ENCODE measurements at places on chromosomes 5 and 9.

GRCh38 chr9:94665613-94666012, 26.3 kb upstream of the FBP1 start:
- no peak for DNase-seq

GRCh38 chr9:107594908-107595530, 105.5 kb upstream of the KLF4 start:
- no peak for DNase-seq

DNA sequence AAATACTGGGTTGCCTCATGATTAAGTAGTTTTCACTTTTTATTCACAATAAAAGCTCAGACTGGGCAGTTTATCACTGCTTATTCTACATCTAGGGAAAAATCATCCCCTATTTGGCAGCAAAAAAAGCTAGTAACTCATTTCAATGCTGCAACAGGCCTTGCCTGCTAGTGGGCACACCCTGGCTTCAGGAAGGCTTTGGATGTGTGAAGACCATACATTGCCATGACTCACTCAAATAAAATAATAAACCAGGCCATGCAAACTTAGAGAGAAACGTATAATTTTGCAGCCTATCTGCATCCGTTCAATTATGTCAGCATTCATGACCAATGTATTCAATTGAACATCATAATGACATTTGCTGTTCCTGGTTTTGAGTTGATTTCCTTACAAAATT, 402.9 kb downstream of the PIK3R1 start:
- no peak for DNase-seq

DNA sequence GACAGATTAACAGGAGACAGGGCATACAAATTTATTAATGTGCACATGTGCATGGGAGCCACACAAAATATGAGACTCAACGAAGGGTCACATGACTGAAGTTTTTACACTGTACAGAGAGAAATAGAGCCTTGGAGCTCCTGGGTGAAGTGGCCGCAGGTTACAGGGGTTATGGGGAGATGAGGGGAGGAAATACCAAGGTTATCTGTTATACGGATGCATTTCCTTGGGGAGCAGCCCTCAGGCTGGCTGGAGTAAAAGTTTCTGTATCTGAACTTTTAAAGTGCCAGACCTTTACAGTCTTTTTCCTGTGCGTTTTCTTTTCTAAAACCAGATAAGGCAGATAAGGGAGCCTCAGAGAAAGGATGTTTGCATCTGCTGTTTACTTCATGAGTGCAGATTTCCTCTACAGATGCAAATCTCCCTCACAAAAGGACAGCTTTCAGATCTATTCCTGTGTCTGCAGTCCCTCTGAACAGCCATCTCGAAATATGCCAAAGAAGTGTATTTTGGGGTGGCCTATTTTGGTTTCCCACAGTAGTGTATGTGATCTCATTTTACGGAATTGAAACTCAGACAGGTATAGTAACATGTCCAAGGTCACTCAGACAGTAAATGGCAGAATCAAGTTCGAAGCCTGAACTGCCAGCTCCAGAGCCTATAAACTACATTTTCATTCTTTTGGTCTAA, 139.3 kb upstream of the FBXL17 start:
- no peak for DNase-seq

DNA sequence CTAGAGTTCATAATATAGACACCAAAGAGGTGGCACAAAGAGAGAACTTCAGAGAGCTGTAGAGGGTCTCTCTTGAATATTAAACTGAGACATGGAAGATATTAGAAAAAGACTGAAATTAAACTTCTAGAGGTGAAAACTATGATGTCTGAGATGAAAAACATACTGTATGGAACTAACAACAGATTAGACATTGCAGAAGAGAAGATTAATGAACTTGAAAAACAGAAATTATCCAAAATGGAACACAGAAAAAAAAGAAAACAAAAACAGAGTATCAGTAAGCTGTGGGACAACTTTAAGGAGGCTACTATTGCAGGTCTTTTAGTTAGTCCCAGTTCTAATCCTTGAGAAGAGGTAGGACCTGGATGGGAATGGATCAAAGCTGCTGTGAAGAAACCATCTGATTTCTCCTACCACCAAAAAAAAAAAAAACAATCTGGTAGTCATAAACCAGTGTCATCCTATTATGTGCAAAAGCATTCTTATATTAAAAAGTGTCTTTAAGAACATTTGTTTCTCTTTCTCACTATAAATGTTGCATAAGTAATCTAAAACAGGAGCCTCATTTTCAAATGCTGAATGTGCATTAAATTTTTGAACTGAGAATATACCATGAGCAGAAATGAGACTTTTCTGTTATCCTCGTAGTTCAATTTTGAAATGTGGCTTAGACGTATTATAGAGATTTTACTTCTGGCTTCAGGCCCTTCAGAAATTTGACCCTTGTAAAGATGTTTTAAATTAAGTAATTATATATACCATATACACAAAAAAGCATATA, 96.2 kb downstream of the ERMP1 start:
- no peak for DNase-seq

DNA sequence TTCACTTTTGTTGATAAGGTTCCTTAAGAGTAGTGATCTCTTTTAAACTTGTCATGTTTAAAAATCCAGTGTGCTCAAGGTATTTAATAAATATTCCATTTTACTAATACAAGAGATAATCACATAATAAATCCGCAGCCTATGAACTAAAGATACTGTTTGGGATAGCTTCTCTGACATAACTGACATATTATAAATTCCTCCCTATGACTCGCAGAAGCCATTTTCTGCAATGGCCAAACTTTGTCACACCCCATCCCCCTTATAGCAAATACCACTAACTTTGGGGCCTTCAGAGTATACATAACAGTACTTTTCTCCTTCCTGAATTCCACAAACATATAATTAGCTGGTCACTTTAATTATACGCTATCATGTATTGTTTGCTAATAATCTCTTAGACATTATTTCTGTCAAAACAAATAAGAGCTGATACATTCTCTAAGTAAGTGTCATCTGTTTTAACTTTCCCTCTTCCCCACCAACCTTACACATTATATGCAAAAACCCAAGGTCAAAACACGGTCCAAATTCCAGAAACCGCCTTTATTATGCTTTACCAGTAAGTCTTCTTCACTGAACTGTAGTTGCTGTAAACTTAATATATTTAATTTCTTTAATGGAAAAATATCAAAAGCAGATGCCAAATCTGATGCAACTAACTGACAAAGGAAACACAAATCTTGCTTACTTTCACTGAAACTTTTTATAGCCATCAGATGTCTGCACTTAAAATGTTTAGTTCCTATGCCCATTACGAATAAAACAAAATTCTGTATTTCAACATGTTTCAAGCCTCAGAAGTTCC, 971 bp downstream of the TMEM267 start:
- no peak for DNase-seq

GRCh38 chr5:6744841-6745705, 31.8 kb downstream of the TENT4A start:
- DNase-seq = no peak

- no peak for DNase-seq
Observed at GRCh38 chr9:38036359-38037084, 32.5 kb downstream of the SHB start.

DNA sequence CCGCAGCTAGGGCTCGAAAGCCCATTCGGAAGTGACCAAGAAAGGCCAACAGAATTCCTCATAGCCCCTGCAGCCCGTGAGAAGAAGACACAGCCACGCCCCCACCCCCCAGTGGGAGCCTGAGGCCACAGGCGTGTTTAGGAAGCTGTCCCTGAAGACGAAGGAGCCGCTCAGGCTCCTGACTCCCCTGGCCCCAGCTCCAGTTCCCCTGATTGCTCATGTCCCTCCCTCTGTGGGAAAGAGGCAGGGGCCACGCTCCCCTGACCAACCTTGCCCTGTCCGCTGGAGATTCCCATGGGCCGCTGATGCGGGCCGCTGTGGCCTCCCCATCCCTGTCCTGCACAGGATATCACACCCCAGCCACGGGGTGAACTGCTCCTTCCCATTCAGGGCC, 13.6 kb downstream of the ROPN1L start:
- no peak for DNase-seq

DNA sequence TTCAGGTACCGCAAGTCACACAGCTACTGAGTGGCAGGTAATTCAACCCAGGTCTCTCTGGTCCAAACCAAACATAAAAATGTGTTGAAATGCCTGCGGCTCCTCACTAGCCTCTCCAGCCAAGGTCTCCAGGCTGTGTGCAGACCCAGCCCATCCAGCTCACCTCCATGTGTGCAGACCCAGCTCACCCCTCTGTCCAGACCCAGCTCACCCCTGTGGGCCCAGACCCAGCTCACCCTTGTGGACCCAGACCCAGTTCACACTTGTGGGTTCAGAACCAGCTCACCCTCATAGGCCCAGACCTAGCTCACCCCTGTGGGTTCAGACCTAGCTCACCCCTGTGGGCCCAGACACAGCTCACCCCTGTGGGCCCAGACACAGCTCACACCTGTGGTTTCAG, 188.0 kb upstream of the ADCY2 start:
- DNase-seq = no peak

- no peak for DNase-seq
Observed at GRCh38 chr9:28190981-28191380, 617.7 kb upstream of the C9orf72 start.

GRCh38 chr5:150353032-150353675, 4.3 kb upstream of the TCOF1 start:
- no peak for DNase-seq

GRCh38 chr9:82091610-82092009, 103.0 kb downstream of the SPATA31D1 start:
- no peak for DNase-seq

- DNase-seq = no peak
Observed at GRCh38 chr9:95038666-95039065, 278.8 kb downstream of the FANCC start.

GRCh38 chr5:77086689-77087483, at the start of gene ZBED3:
ZBED3 (minus strand) TSS chr5:77087285; CDS start chr5:77077878, 9,407 bp downstream.
- DNase-seq = peak; percentile 10

DNA sequence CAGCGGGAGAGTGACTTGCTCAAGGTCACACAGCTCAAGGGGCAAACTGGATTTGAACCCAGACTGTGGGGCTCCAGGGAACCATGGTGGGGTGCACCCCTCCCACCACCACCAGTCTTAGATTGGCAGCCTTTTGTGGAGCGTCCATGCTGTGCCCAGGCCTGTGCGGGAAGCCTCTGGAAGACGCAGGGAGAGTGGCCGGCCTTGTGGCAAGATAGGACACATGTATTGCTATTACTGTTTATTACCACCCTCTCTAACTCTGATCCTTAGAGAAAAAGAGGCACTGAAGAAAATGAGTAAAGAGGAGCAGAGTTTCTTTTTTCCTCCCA, 25.4 kb upstream of the SH3PXD2B start:
- no peak for DNase-seq

- no peak for DNase-seq
Observed at GRCh38 chr5:11126844-11127243, 365.8 kb upstream of the DAP start.

DNA sequence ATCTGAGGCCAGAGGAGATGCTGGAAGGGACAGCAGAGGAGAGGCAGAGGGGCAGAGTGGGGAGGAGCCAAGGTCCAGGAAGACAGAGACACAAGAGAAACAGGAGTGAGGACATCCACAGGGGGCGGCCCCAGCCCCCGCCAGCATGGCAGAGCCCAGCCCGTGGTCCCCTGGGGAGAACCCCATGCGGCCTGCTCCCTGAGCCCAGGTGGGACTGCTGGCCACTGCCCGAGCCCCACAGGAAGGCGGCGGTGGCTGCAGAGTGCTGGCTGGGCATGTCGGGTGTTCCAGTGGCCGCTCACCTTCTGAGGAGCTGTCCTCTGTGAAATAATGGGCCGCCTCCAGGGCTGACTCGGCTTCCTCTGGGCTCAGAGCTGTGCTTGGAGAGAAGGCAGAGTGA, 8.9 kb upstream of the MRNIP start:
- no peak for DNase-seq

- no peak for DNase-seq
Observed at GRCh38 chr5:172064766-172065165, 58.3 kb upstream of the FBXW11 start.

- no peak for DNase-seq
Observed at GRCh38 chr5:173180331-173180730, 36.0 kb downstream of the BNIP1 start.

GRCh38 chr5:143495821-143496275, 92.4 kb upstream of the NR3C1 start:
- DNase-seq = no peak

DNA sequence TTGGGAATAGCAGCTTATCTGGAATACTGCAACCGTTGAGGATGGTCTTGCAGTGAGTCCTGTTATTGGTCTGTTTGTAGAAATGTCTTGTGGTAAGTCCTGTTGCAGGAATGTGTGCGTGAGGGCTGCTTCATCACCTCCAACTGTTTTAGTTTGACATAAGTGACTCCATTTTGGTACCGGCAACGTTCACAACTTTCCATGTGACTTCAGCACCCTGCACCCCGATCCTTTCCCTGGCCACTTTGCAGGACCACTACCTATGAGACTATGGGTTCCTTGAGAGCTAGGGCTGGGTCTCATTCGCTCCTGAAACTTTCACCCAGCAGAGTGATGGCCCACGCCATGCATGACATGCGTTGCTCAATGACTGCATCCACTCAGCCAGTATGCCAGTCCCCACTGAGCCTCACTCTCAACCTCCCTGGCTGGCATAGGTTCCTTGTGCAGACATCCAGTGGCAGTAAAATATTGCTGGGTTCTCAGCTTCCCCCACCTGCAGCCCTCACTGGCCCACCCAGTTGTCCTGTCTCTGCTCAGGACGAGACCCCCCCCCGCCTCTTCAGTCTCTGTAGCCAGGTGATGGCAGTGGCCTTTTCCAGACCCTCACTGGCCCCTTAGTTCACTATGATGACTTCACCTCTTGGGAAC, 8.0 kb downstream of the SURF6 start:
- DNase-seq = no peak

DNA sequence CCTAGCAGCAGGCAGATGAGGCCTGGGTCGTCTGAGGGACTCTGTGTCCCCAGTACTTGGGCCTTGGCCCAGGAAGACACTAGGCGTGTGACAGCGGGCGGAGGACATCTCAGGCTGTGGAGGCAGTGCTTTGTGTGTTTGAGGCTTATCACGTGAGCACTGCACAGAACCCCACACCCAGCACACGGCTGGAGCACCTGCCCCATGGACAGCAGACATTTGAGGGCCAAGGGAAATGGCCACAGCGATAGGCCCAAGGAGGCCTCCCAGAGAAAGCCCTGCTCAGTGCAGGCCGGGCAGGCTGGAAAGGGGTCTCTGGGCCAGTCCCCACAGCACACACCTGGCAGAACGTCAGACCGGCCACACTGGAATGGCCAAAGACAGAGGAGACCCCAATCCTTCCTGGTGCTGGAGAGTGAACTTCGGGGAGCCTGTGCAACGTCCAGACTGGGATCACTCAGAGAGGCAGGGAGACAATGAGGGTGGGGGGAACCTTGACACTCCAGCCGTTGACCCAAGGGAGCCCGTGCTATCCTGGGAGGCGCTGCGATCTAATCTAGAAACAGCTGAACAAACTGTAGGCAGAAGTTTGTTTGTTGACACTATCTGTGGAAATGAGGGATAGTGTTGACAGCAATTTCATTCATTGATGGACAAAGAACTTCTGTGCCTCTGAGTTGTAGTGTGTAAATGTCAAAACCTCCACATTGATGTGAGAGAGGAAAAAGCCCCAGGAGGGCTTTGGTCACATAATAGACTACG, 19.6 kb upstream of the FLT4 start:
- no peak for DNase-seq

- no peak for DNase-seq
Observed at GRCh38 chr9:114386361-114386885, 1.4 kb downstream of the AKNA start.
